ENCODE measurements at places on chromosomes 7 and 10.

DNA sequence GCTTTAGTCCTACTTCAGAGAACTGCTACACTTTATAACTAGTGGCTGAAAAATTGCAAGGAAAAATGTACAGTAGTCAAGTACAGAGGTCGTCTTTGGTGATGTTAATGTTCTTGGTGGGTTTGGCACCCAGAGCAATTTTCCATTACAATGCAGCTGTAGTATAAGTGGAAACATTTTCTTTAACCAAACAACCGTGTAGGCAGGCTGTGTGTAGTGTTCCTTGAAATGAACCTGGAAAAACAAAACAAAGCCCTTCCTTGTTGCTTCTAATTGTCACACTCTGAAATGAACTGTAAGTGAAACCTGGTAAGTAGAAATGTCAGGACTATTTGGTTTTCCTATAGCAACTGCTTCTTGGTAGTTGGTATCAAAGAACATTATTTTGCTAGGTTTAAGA is 256.9 kb downstream of the MDFIC start:
- no peak for DNase-seq

DNA sequence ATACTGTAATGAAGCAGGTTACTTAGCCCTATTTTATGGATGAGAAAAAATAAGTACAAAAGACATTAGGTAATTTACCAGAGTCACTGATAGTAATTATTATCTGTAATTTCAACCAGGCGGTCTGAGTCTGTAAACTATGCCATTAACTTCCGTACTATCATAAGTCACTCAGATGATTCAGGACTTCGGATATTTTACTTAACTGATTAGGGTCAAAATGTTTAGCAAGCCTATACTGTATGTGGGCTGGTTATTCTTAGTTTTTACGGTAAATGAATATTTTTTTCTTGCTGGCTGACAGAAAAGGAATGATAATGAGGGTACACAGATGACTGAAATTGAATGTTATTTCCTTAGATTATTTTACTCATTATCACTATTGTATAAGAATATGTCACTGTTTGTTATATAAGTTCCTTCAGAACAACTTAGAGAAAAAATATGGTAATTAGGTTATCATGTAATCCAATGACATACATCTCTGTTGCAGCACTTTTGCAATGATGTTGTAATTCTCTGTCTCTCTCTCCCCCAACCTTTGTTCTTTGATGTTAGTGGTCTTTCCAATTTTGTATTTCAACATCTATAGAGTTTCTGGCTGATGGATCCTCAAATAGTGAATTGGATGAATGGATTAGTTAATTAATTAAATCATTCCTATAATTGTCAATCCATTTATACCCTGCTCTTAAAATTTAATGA is 165.6 kb downstream of the ZEB1 start:
- DNase-seq: no peak

GRCh38 chr10:16520900-16521299 is 779 bp downstream of the C1QL3 start:
- DNase-seq: no peak

DNA sequence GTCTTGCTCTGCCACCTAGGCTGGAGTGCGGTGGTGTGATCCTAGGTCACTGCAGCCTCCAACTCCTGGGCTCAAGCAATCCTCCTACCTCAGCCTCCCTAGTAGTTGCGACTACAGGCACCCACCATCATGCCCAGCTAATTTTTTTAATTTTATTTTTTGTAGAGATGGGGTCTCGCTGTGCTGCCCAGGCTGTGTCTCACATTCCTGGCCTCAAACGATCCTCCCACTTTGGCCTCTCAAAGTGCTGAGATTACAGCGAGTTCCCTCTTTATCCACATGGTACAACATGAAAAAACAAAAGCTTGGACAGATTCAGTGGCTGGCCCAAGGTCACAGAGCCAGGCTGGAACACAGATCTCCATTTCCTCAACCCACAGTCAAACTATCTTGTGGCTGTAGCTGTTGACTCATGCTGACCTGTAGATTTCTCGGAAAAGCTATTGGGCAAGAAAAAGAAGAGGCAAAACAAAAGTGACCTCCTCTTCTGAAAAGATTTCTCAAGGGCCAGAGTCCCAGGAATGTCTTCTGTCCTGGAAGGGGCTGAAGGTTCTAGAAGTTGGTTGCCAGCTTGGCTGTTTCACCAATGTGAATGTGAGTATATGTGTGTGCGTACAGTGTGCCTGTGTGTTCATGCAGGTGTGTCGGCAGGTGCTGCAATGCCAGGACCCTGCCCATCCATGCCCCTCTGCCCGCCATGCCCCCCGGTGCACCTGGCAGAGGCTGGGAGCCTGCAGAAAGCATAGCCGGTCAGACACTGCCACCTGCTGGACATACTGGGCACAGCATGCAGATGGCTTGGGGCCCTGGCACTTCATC is 28.4 kb downstream of the TMEM130 start:
- no peak for DNase-seq

DNA sequence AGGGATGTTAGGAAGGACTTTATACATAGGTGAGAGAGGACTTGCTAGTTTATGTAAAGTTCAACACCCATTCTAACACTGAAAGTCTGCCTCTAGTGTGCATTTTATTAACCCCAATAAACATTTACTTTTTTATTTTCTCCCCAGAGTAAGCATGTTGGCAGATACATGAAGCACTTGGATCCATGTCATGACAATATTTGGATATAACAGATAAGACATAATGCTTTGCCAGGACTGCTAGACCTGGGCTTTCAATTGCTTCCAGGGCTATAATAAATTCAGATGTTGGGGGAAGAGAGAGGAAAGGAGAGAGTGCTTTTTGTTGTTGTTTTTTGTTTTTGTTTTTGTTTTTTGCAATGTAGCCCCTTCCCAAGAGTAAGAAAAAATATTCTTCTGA is 269.3 kb upstream of the LRRTM3 start:
- no peak for DNase-seq

GRCh38 chr10:32112055-32112454 is 55.8 kb upstream of the KIF5B start:
- no peak for DNase-seq

DNA sequence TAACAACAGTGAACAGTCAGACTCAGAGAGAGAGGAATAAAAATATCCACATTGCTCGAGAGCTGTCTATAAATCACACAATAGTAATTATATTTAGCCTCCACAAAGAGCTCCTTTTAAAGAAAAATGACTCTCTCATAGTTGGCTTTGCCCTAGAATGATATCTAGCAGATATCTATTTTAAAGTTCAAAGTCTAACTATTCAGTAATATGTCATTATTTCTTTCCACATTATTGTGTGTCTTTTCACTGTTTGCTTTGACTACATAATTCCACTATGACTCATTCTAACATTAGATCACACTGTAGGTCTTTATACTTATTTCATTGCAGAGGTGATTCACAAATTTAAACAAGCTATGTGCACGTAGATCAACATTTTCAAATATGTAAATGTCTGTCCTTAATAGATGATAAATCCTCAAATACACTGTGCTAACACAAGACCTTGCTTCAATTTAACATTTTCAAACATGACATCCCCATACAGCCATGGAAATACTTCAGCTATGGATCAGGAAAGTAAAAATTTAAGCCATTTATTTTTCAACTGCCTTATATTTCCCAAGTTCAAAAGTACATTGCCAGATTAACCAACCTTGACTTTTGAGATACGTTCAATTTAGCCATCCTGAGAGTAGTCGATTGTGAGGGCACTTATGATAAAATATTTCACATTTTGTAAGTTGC is 99.9 kb upstream of the AKR1E2 start:
- no peak for DNase-seq

GRCh38 chr10:88526501-88527105 is 56.5 kb downstream of the RNLS start:
- DNase-seq: no peak

GRCh38 chr10:58266826-58267712 is 625 bp downstream of the IPMK start:
- DNase-seq: peak; percentile 19

- no peak for DNase-seq
Observed at GRCh38 chr7:115693779-115694178, 336.8 kb downstream of the TFEC start.

DNA sequence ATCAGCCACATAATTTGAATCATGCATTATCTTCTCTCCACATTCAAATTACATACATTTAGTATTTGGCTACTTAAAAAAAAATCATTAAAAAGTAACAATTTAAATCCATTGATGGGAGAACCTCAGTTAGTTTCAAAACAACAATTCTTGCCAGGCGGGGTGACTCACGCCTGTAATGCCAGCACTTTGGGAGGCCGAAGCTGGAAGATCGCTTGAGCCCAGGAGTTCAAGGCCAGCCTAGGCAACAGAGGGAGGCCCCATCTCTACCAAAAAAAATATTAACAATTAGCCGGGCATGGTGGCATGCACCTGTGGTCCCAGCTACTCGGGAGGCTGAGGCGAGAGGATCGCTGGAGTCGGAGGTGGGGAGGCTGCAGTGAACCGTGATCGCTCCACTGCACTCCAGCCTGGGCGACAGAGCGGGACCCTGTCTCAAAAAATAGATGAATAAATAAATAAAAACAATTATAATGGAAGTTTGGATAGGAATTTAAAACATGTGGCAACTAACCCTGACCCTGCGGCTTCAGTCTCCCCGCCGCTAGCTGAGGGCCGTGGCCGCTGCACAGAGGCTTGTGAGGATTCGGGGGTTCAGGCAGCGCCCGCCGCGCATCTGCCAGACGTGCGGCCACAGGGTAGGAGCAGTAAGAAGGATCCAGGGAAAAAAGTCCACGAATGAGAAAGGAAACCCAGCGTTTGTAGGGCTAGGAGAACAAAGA is 1.1 kb upstream of the CSGALNACT2 start:
- no peak for DNase-seq

Measured in esophagus squamous epithelium (tissue), 5 donors.